Stimulated activated CD4-positive, alpha-beta T cell treated with anti-CD3 and anti-CD28 coated beads, TNF-alpha, amount 100 ng/mL, for 48 hours (primary cell): ENCODE measurements at places on chromosomes 11 and 22.

- DNase-seq: no peak
Observed at GRCh38 chr11:124724979-124725718, 14.6 kb upstream of the NRGN start.

DNA sequence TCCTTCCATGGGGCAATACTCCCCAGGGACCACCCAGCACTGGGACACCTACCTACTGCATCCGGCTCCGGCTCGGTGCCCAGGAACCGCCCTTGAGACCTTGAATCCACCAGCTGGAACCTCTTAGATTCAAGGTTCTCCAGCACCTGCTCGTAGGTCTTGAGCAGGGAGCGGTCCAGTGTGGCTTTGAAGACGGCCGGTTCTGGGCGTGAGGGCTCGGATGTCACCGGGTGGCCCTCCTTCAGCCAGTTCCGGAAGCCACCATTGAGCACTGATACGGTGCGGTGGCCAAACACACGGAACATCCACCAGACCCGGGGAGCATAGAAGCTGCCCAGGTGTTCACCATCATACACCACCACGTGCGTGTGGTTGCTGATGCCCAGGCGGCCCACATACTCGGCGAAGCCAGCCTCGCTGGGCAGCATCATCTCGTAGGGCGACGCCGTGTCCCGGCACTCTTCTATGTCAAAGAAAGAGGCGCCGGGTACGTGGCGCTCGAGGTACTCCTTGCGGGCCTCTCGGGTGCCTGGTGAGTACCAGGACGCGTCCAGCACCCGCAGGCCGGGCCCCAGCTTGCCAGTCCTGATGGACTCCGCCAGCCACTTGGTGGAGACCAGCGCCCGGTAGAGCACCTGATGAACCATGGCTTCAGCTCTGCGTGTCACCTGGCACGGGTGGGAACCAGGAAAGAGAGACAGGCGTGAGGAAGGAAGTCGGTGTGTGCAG, 997 bp downstream of the TST start:
- no peak for DNase-seq

- no peak for DNase-seq
Observed at GRCh38 chr11:116059919-116060318, 555.7 kb upstream of the CADM1 start.

DNA sequence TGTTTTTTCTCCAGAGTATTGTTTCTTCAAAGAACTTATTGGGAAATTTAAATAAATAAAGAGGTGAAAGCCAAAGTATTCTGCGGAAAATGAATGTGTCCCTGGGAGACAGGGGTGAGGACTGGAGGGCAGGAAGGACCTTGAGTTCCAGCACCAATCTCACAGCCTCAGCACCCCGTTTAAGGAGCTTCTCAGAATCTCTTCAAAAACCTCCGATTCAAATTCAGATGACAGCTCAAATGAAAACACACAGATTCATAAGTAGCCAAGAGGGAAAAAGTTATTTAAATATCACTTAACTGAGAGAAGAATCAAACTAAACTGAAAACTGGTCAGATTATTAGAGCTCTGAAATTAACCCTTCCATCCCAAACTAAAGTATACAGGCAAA, 12.5 kb downstream of the MTMR2 start:
- DNase-seq: no peak

DNA sequence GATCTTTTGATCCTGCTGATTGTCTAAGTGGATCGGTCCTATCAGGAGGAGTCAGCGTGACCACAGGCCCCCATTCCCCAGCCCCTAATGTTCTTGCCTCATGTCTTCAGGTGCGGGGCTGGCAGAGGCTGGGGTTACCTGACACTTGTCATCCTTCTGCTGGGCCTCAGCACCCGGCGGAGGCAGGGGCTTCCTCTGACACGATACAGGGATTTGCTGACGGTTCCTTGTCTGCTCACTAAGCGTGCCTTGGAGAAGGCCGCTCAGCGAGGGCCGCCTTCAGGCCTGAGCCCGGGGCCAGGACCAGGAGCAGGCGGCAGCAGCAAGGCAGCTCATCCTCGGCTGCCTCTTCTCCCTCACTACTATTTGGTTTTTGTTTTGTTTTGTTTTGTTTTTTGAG, 45.7 kb upstream of the KCNQ1OT1 start:
- no peak for DNase-seq

DNA sequence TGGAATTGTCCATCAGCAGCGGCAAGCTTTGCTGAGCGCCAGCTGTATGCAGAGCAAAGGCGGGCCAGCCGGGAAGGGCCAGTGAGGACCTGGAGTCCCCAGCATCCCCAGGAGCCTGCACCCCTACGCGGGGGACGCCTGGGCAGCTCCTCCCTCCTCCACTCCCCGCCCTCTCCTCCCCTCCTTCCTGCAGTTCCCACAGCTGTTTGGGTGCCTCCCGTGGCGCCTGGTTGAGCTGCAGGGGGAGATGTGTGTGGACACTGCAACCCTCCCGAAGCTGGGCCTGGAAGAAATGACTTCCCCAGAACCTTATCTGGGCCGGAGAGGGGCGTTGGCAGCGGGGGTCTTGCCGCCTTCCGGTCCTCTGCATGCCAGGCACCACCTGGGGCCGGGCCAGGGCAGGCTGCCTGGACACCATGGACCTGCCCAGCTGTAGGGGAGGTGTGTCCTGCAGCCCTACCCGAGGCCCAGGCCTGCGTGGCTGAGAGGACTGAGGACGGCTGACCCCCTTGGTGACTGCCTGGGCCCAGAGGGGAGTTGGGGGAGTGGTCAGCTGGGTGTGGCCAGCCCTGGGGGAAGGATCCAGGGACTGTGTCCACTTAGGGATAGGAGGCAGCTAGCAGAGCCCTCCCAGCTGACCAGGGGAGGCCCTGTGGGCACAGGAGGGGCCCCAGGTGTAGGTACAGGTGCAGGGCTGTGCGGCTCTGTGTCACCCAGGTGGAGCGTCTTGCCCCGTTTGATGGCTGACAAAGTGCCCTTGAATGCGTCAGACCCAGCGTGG, 16.8 kb upstream of the MUC6 start:
- no peak for DNase-seq

GRCh38 chr11:75233754-75234172, 6.8 kb upstream of the TPBGL start:
- DNase-seq: no peak

DNA sequence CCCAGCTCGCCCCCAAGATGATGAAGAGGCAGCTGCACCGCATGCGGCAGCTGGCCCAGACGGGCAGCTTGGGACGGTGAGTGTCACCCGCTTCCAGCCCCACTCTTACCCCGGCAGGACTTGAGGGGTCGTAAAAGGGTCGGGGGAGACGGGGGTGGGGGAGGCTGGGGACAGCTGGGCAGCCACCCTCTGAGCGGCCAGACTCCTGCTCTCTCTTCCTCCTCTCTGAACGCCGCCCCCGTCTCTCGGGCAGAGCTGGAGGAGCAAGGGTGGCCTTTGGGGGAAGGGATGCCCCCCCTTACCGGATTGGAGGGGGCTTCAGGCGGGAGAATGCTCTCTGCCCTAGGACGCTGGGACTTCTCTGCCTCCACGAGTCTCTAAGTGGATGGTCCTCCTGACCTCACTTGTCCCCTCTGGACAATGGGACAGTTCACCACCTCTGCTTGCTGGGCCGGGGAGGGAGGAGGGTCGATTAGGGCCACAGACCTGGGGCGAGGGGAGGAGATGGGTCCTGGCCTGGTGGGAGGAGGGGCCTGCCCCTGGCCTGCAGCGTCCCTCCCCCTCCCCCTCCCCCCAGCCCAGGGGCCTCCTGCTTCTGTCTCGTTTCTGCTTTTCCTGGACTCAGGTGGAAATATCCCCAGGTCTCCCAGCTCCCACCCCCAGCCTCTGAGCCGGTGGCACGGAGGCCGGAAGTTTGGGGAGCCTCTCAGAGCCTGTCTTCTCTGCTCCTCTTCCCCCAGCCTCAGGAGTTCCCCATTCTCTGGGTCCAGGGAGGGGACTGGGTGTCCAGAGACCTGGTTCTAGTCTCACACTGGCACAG, 512 bp downstream of the SH3BP1 start:
- DNase-seq: no peak

- peak; percentile 86 for DNase-seq
Observed at GRCh38 chr22:36180038-36180880, 19.7 kb upstream of the APOL3 start.

GRCh38 chr11:429931-430456, 11.8 kb downstream of the ANO9 start:
- no peak for DNase-seq

DNA sequence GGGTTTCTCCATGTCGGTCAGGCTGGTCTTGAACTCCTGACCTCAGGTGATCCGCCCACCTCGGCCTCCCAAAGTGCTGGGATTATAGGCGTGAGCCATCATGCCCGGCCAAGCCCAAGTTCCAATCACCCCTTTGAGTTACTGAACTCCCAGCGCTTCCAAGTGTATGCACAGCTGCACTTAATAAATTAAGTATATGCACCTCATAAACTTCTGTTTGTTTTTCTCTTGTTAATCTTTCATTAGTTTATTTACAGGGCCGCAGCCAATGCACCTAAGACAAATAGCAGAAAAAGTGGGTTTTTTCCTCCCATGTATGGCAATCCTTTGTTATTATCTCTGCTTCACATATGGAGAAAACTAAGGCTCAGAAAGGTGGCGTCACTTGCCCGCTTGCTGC, 21.3 kb downstream of the SYN3 start:
- DNase-seq: no peak

DNA sequence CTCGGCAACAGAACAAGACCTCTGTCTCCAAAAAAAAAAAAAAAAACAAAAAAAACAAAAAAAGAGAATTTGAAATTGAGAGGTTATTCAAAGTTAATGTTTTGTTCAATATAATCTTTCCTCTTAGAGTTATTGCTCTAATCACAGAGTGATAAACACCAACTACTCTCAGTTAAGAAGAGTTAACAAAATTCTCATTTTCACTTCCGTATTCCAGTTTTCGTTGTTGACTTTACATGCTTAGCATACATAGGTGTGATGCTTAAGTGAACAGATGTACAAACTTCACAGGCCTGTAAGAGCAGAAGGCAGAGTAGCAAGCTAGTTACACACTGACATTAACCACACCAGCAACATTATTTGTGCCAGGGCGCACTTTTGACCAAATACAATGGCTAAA, 12.3 kb downstream of the EIF4ENIF1 start:
- no peak for DNase-seq

GRCh38 chr11:11217929-11218628, 135.0 kb downstream of the CSNK2A3 start:
- no peak for DNase-seq

- no peak for DNase-seq
Observed at GRCh38 chr22:17931400-17931825, 92.9 kb downstream of the MICAL3 start.

DNA sequence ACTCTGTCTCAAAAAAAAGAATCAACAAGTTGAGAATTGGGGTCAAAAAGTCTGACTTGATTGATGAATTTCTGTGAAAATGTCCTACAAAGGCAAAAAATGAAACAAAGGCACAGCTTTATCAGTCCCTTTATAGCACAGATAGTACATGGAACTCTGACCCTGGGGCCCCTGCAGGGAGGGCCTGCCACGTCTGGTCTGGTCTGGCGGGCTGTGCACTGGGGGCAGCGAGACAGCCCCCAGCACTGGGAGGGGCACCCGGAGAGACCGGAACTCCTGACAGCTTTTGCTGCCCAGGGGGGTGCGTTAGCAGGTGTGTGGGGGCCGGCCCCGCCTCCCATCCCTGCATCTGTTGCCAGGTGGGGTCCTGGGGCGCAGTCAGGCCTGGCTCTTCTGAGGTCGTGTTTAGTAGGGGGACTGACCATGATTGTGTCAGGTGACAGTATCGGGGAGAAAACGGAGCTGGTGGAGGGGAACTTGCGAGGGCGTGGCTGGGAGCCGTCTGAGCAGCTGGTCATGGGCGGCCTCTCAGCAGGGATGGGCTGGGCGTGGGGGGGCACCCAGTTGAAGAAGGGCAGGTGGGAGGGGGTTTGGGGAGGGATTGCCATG, 51.7 kb downstream of the GRAMD4 start:
- DNase-seq: no peak

DNA sequence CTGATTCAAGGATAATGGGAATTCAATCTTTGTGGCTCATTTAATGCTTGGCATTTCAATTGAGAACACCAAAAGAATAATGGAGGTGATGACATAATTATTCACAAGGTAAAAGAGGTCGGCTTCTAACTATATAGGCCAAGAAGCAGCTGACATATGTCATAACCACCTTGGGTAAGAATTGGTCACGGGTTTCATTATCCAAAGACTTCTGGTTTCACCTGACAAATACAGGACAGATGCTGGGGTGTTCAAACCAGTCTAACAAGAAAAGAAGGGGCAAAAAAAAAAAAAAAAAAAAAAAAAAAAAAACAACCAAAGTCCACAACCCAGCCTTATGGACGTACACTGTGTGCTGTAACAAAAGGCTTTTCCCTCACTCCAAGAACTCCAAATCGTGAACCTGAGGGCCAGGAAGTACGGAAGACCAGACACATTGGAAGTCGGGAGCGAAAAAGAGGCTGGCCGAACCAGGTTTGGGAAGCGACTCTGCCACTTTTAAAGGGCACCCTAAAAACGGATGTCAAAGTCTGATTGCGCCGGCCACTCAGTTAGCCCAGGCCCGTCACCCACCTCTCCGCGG, 385 bp downstream of the HARBI1 start:
- DNase-seq: no peak

GRCh38 chr11:123461164-123461563, 31.1 kb downstream of the GRAMD1B start:
- no peak for DNase-seq

DNA sequence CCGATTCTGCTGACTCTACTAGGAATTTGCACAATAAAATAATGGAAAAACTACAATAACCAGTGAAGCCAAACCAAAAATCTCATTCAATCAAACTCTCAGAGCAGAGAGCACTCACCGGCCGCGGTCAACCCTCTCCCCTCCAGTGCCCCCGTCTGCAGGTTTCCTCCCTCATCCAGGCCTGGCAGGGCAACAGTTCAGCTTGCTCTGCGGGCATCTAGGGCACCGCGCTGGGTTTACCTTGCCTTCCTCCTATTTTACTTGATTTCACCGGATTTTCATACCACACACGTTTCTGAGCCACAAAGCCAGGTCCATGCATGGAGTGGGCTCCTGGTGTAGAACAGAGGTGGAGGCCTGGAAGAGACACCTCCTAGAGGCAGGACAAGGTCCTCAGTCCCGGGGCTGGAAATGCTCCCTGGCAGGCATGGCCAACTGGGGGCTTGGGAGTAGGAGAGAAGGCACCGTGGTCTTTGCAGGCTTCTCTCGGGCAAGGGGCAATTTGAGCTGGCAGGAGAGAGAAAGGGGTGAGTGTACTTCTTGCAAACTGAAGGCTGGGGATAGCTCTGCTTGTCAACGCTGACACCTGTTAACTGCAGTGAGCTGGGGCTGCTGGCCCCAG, 938.4 kb downstream of the BRD1 start:
- no peak for DNase-seq

- no peak for DNase-seq
Observed at GRCh38 chr11:113377681-113378412, 9.7 kb upstream of the ANKK1 start.

GRCh38 chr22:46039535-46039934, 62.6 kb upstream of the WNT7B start:
- no peak for DNase-seq
